ENCODE measurements at places on chromosomes 3 and 15.

DNA sequence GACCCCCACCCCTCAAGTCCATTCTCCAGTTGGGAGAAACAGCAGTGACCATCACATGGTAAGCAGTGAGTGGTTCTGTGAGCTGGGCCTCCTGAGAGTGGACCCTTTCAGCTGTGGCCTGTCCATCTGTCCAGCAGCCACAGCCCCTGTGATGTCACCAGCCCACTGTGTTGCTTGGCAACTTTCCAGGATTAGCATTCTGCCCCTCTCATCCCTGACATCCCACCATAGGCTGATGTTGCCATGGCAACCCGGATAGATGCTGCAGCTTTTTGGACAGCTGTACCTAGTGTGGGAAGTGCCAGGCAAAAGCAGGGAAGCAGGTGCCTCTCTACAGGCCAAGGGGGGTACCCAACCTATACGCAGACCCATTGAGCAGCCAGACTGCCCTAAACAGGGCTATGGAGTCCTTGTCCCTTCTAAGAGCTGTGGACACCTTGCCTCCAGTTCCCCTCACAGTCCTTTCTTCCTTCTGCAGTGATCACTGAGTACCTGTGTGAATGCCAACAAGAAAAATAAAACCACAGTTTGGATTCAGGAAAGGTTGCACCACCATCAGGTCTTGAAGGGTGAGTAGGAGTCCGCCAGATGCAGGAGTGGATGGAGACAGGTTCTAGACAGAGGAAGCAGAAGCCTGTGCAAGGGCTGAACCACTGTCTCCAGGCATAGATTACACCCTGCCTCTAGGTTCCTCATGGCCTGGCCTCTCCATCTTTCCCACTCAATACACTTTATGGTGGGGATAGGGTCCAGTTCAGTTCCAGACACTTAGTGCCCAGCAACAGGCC, at the start of gene DNAH1:
TSS of gene DNAH1 (plus strand) at position 343 of the 788 bp plus-strand sequence. CDS start 6,124 bp downstream, outside the sequence.
- DNase-seq, result peak; percentile 77

DNA sequence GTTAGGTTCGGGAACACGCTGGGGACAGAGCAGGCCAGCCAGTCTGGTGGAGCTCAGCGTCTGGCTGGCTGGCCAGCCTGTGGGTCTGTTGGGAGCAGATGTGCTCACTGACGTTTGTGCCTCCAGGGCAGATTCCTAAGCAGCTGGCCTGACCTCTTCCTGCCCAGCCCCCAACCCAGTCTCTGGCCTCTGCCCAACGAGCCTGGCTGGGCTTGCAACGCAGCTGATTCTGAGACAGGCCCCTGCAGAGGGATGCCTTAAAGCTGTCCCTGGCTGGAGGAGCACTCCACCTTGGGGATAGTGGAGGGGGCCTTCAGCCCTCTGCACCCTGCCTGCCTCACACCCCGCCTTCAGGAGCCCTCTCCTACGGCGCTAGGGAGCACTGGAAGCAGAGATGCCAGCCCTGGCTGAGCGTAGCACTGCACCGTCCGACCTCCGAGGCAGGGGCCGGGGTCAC, 46.0 kb downstream of the KLF13 start:
- no peak for DNase-seq

- DNase-seq, result no peak
Measured at GRCh38 chr3:156120528-156121251, at the start of gene KCNAB1. Gene KCNAB1 (plus strand): TSS chr3:156120578.

GRCh38 chr15:42108806-42109205, 14.4 kb upstream of the PLA2G4D start:
- no peak for DNase-seq

DNA sequence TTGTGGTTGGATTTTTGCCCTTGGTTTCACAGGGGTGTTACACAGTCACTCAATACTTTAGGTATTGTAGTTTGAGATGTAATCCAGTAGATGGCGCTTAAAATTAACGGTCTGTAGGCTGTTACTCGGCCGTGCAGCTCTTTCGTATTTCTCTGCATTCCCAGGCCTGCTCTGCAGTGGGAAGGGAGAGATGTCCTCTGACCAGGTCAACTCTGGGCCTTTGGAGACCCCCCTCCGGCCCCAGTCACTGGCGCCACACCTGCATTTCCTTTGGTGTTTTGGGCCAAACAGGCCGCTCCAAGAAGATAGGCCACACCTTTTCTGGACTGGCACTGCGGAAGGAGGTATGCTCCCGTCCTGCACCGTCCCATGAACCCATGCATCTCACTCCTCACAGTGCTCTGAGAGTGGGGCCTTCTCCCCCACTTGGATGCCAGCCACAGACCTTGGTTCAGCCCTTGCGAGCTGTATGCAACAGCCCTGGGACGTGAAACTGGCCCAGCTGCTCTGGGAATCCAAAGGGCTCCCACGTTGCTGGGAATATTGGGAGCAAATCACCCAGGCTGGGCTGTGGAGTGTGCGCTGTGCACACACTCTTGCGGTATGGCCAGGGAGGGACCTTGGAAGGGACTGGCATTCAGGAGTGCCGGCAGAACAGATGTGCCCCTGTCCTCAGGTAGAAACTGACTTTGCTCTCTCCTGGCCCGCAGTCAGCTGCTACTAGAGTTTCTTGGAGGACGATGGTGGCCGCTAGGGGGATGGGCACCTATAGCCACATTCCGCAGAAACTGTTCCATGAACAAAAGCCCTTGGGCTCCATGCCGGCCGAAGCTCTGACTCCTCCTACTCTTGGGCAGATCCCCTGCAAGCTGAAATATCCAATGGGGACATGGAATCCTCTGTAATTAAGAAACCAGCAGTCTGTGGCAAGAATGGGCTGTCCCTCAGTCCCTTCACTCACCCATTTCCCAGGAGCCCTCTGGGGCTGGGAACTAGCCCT, 410.5 kb upstream of the CADM2 start:
- no peak for DNase-seq

GRCh38 chr3:84820906-84821305, 137.9 kb upstream of the CADM2 start:
- DNase-seq, result no peak

- DNase-seq, result no peak
Measured at GRCh38 chr3:85591451-85591850, 632.7 kb downstream of the CADM2 start.

GRCh38 chr15:54789376-54789775, 407.4 kb downstream of the RSL24D1 start:
- peak; percentile 7 for DNase-seq

GRCh38 chr3:13414040-13414729, 5.9 kb downstream of the NUP210 start:
- DNase-seq, result no peak

DNA sequence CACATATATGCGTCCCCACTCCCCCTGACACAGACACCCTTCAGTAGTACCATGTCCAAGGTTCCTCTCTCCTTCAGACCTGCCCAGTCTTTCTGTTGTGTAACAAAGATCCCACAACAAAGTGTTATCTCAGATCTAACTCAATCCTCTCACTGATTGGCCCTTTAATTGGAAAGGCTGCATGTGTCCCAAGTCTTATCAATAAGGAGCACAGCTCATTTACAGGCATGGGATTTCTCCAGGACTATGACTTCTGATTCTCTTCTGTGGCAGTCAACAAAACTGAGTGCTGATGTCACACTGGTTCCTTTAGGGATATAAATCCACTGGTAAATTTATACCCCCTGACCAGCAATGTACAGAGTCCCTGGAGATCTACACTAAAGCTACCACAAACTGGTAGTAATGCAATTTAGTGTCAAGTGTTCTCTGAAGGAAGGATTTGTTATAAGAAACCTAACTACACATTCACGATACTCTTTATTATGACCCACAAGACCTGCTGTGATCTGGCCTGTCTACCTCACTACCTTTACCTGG, 28.1 kb downstream of the CLK3 start:
- DNase-seq, result no peak

- DNase-seq, result no peak
Measured at GRCh38 chr15:69066007-69066995, 51.8 kb downstream of the NOX5 start.

DNA sequence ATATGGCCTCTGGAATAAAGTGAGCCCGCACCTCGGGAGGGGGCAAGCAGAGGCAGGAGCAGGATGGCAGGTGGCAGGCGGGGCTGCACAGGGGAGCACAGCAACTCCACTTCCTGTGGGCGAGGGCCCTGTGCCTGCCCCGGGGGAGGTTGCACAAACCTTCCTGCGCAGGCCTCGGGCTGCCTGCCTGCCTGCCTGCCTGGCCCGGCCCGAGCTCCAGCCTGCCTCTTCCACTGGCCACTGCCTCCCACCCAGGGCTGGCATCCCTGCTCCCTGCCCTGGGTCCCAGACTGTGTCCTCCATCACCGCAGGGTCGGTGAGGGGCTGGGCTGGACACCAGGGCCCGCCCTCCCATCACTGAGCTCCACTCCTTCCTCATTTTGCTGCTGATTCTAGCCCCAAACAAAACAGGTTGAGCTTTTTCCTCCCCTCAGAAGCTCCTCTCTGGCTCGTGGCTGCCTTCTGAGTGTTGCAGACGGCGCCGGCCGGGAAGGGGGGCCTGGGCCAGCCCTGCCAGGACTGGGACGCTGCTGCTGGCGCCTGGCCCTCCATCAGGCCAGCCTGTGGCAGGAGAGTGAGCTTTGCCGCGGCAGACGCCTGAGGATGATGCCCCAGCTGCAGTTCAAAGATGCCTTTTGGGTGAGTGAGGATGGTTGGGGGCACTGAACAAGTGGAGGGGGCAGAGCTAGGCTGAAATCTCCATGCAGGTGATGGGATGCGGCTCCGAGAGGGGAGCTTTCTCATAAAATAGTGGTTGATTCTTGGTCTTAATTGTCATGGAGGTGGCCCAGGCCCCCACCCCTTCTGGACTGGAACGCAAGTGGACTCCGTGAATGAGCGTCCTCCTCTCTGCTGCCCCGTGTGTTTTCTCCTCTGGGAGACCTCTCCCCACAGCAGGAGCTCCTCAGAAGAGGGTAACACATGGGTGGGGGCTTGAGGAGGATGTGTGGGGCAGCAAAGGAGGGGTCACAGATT, at the start of gene PSTPIP1:
TSS of gene PSTPIP1 (plus strand) at position 156 of the 975 bp plus-strand sequence. CDS start at position 604, 448 bp downstream.
- peak; percentile 30 for DNase-seq

- DNase-seq, result no peak
Measured at GRCh38 chr3:128621234-128621633, 29.4 kb downstream of the RPN1 start.

DNA sequence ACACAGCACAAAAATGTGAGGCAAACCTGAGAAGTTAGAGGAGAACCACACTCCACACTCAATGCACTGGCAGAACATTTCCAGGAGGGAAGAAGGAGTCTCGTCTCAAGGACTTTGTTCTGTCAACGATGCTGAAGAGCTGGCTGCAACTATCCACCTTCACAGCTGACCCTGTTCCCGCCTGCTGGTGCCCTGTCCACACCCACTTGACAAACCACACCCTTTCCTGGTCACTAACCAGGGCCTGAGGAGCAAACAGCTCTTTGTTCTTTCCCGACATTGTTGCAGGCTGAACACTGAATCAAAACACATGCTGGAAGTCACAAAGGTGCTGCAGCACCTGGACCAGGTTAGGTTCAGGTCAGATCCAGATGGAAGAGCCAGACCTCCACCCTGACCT, 92.6 kb upstream of the ARRDC4 start:
- no peak for DNase-seq
